Naive thymus-derived CD8-positive, alpha-beta T cell (primary cell): ENCODE measurements at places on chromosomes 5 and 9. TPM values are rescaled to one million over a fixed set of nuclear protein-coding genes. Genes with fewer than 3 reads are reported as not detected.

GRCh38 chr9:94622087-94622800 lies 17.1 kb downstream of the FBP1 start:
- no peak for DNase-seq

DNA sequence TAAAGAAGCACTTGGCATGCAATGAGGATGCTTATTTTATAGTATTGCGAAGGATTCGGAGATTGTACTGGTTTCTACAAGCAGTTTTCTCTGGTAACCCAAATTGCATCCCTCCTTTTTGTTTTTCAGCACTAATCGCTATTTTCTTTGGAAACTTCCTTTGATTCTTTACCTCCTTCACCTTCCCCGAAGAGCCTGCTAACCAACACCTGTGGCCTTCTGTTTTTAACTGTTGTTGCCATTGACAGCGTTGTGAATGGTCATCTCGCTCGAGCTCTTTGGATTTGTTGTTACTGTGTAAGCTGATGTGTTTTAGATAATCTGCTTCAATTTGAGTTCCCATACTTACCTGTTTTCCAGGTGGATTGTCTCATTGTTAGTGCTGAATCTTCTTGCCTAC lies 1.1 kb downstream of the CNOT6 start:
- DNase-seq: no peak

DNA sequence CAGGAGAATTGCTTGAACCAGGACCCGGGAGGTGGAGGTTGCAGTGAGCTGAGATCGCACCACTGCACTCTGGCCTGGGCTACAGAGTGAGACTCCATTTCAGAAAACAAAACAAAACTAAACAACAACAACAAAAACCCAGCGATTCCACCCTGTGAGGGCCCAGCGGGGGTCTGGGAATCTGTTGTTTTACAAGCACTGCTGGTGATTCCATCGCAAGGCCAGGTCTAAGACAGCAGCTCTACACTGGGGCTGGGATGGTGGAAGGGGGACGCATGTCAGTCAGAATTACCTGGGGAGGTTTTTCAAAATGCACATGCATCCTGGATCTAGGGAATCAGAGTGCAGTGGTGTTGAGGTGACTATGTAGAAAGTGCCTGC lies 90.9 kb downstream of the ANKRD55 start:
- no peak for DNase-seq

GRCh38 chr5:27437594-27438200 lies 399.3 kb upstream of the CDH9 start:
- no peak for DNase-seq

DNA sequence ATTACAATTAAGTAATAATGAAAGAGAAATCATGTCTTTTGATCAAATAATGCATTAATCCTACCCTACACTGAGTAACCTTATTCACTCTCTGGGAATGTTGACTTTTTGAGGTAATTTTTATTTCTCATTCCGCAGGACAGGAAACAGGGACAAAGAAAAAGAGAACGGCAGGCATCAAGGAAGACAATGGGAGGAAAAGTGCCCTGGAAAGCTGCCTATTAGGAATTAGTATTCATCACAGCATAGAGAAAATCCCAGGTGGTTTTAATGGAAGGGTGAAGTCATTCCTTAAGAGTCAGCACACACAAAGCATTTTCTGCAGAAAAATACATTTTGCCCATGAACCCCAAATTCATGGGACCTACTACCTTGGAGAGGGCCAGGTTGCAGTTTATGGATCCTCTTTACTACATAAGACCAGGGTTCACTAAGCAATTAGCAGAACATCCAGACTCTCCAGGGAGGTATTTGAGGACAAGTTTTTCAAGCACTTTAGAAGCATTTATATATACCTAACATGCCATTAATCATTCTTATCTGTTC lies 9.4 kb downstream of the FSTL4 start:
- no peak for DNase-seq

The ZDHHC11B gene
- total RNA-seq: 1.1 TPM

DNA sequence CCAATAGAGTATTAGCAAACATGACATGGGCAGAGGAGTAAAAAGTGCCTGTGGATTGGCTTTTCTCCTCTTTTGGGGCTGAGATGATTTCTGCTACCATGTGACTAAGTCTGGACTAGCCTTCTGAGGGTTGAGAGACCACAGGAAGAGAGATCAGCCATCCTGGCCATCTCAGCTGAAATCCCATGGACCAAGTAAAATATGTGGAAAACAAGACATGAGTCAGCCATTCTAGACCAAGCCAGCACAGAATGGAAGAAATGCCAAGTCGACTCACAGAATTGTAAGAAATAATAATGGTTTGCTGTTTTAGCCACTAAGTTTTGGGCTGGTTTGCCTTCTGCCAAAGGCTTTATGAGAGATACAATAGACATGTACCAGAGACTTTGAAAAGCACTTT lies 377.8 kb downstream of the CHSY3 start:
- no peak for DNase-seq

GRCh38 chr5:18736051-18736398 lies 1101.8 kb downstream of the TAF11L14 start:
- DNase-seq: no peak

The ARRDC3 gene
- total RNA-seq: 374 TPM

DNA sequence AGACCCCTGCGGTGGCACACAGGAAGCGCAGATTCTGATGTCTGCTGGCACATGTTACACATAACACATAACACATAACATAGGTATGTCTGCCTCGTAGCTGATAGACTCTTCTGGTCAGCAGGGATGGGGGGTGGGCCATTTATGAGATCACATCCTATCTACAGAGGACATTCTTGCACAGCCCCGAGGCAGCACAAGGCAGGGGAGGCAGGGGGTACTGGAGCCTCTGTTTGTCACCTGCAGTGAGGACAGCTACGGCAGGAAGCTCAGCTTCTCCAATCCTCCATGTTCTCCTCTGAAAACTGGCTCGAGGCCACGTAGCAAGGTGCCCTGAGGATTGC lies 16.7 kb upstream of the MED10 start:
- DNase-seq: no peak

GRCh38 chr5:132480893-132481595 lies 9.5 kb downstream of the IRF1 start:
- DNase-seq: no peak

- no peak for DNase-seq
Observed at GRCh38 chr5:96455789-96456188, 22.7 kb upstream of the PCSK1 start.

- DNase-seq: no peak
Observed at GRCh38 chr9:129769669-129770068, 16.8 kb upstream of the PTGES start.

GRCh38 chr9:93900971-93901861 lies 53.9 kb downstream of the BARX1 start:
- DNase-seq: no peak

- DNase-seq: no peak
Observed at GRCh38 chr5:167305591-167306213, 985.7 kb upstream of the WWC1 start.

The C9 gene
- not detected for total RNA-seq

DNA sequence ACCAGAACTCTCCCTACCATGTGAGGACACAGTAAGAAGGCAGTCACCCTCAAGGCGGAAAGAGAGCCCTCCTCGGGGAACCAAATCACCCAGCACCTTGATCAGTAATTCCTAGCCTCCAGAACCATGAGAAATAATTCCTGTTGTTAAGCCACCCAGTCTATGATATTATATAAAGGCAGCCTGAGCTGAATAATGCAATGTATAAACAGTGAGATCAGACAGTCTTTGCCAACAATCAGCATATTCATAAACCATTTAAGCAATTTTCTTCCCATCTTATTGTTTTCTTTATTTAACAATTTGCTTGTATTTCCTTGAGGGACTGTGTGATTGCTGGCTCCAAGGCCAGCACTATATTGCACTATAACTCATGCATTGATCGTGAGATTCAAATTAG lies 144.4 kb upstream of the DAPK1 start:
- no peak for DNase-seq

The TRIM7 gene
- 3.7 TPM for total RNA-seq

The TMOD1 gene
- total RNA-seq: 0.96 TPM

DNA sequence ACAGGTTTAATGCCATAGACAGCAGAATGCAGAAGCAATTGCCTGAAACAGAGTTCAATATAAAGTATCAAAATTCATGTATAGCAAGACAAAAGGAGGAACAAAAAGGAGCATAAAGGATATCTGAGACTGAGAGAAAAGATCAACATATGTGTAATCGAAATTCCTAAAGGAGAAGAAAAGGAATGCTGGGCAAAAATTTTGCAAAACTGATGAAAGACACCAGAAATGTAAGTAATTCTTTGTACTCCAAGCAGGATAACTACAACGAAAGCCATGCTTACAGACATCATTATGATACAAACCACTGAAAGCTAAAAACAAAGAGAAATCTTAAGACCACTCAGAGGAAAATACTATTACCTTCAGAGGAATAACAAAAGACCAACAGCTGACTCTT lies 72.8 kb upstream of the MTAP start:
- DNase-seq: no peak

GRCh38 chr5:1781726-1782384 lies 17.8 kb downstream of the MRPL36 start:
- no peak for DNase-seq

GRCh38 chr9:16729651-16730050 lies 140.8 kb downstream of the BNC2 start:
- DNase-seq: no peak

- DNase-seq: no peak
Observed at GRCh38 chr9:34321451-34321850, 7.6 kb downstream of the KIF24 start.

DNA sequence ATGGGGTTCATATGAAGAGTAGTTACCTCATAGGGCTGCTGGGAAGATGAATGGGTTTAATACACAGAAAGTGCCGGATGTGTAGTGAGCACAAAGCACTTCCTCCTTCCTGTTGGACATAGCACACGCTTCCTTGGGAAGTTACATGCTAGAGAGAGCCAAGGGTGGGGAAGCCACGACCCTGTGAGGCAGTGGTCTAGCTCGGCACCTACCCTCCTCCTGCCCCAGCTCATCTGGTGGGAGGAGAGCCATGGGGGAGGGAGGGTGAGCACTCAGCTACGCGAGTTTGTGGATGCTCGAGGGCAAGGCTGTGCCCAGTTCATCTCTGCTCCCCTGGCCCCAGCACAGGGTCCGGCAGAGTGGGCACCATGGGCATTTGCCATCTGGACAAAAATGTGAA lies 43.6 kb upstream of the NEK6 start:
- no peak for DNase-seq

The GARIN3 gene
- total RNA-seq: not detected

The ORM2 gene
- total RNA-seq: not detected

The ARAP3 gene
- 41.4 TPM for total RNA-seq

DNA sequence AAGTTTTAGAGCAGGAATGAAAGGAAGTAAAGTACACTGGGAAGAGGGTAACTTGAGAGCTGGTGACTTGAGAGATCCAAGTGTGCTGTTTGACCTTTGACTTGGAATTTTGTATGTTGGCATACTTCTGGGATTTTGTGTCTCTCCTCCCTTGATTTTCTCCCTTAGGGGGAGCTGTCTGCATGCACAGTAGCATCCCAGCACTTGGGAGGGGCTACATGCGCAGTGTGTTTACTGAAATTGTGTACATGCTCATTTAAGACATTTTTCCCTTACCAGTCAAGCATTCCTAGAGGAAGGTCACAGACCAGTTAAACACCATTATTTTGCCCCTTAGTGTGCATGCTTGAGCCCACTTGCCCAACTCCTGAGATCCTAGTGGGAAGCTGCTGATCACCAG lies 120.1 kb downstream of the ZNF622 start:
- DNase-seq: no peak
